ENCODE measurements at places on chromosomes 11 and 22.

DNA sequence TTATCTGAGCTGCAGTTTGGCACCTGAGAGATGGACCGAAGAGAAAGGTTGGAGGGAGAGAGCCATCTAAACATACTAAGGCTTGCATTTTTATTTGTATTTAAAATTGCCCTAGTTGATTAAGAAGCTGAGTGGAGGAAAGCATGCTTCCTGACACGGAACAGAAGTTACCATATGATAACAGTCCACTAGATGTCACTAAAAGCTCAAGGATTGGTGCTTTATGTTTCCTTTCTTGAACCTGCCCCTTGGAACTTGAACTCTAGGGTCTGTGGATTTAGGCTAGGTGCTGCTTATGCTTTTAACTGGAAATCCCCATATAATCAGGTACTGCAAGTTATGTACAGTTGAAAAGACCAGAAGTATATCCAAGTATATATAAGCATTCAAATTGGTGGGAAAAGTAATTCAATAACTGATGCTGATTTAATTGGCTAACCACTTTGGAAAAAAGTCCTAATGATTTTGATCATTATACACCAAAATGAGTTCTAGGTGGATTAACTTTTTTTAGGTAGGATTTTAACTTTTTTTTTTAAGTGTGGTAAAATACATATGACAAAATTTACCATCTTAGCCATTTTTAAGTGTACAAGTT is 9.5 kb downstream of the RBMXL2 start:
- DNase-seq = peak; percentile 58

DNA sequence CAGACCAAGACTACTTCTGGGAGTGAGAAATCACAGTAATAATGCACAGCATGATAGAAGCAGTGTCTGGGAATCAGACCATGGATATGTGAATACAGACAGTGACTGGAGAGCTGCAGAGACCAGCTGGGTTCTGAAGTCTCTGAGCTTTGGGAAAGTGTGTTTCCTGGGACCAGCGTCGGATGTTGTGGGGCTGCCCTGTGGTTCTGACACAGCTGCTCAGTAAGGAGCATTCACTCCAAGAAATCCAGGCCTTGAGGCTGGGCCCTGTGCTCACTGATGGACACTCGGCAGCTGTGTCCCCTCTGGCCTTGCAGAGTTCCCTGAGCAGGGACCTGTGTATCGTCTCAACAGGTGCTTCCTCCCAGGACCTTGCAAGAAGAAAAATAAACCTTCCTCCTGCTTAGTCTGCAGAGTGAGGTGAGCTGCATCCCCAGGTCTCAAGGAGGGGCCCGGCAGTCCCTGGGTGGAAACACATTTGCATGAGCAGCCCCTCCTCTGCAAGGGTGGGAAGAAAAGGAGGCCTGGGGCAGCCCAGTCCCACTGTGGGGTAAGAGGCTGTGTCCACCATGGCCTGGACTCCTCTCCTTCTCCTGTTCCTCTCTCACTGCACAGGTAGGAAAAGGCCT is 107.9 kb downstream of the VPREB1 start:
- no peak for DNase-seq

DNA sequence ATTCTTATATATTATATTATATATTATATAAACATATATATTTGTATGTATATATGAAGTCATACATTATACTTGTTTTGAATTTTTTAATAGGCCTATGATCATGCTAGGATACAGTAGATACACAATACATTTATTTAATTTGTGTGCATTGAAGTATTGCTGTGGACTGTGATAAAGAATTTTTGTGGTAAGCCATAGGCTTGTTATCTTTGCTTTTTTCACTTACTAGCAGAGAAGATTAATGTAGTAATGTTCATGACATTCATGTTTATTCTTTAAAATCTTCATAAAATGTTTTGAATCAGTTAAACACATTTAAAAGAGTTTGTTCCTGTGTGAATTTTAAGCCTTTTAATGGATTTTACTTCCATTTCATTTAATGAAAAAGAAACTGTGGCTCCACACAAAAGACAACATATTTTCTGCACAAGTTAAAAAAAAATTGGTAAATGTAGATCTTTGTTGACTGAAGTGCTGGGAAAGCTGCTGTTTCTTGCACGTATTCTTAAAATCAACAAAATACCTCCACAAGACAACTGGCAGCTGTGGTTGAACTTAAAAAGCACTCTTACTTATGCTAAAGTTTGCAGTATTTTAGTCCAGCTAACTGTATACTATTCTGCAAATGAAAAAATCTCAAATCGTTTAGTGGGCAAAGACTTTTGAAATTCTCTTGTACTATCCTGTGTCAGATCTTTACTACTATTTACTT is 156.2 kb downstream of the TMEM135 start:
- DNase-seq = no peak

DNA sequence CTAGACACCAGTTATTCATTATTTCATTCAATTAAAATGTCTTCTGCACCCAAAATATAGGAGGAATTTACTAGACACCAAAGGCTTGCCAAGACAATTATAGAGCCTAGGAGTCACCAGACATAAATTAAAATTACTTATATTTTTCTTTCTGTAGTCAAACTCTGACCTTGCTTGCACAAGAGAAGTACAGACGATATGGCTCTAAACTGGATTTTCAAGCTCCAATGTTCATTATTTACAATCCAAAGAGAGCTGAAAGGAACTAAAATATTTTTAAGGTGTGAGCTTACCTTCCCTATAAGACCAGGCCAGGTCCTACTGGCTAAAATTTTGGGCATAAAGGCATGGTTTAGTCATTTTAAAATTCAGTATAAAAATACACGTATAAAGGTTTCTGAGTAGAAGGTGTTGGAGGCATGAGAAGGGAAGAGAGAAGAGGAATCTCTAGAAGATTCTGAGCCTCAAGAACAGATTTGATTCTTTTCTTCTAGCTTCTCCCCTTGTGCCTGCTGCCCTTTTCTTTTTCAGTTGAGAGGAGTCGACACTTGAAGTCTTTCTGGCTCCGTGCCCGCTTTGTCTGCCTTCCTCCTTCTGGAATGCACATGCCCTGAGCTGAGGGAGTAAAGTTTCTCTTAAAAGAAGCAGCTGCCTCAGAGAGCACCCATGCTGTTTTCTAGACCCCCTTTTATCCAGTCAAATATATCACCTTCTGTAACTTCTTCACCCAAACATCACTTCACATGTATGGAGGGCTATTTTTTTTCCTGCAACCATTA is 13.5 kb downstream of the C11orf97 start:
- DNase-seq = peak; percentile 61

- DNase-seq = no peak
Measured at GRCh38 chr11:112401036-112401769, 140.5 kb upstream of the PLET1 start.

GRCh38 chr11:131612533-131612932 is 242.1 kb downstream of the NTM start:
- DNase-seq = no peak

DNA sequence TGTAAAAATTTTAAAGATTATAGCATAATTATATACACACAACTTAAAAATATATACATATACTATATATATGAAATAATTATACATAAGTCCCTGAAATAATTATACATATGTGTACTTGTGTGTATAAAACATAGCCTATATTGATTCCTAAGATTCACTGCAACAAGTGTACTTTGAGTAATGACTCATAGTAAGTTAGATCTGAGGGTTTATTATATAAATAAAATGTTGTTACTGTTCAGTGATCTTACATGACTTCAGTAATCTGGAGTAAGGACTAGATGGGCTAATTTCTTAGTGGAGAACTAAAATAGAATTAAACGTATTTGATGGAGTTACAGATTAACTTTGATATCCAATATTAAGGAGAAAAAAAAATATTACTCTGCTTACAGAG is 350.5 kb downstream of the CNTN5 start:
- no peak for DNase-seq

DNA sequence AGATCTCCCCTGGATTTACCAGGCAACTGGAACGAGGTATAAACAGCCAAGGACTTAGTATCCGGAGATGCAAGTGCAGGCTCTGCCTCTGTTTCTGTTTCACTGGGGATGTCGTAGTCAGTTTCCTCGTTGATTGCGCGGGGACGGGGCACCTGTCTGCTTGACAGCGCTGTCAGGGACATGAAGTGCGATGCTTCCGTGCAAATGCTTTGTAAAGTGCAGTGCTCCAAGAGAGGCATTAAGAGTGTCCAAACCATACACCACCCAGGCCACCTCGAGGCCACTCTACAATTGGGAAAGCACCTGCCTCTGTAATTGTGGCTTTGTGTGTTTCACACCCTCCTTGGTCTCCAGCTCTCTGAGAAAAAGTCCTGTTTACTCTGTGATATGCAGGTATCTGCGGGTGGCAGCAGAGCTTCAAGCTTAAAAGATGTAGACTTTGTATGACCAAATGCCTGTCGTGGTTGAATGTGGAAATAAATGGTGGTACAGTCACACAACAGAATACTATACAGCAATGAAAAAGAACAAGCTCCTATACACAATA is 18.6 kb upstream of the CD5 start:
- no peak for DNase-seq
